ENCODE measurements at places on chromosomes 16 and 17. TPM values are rescaled to one million over a fixed set of nuclear protein-coding genes. Genes with fewer than 3 reads are reported as not detected.

Gene CBLN1
- not detected for polyA plus RNA-seq

DNA sequence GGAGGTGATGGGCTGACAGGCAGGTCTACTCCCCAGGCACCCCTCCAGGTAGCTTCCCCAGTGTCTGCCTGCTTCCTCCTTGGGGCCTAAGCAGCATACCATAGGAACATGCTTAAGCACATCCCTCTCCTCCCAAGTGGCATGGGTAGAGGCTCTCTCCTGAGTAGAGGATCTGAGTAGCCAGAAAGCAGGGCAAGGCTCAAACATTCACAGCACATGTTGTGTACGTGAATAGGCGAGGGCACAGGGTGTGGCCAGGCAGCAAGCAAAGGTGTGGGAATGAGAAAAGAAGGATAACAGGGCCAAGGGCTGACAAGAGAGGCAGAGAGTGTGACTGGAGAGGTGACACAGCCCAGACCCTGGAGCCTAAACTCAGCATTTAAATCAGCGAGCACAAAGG, 29.7 kb upstream of the GFOD2 start:
- no peaks in the 10 kb centered on the region for H3K27me3 ChIP-seq
- no peak overlapping the region for H3K4me3 ChIP-seq

Gene RAPGEFL1
- 6.0 TPM for polyA plus RNA-seq

GRCh38 chr17:69864462-69864861, 210.6 kb upstream of the KCNJ16 start:
- H3K4me3 ChIP-seq = no peak overlapping the region
- no peaks in the 10 kb centered on the region for H3K4me1 ChIP-seq
- no peaks in the 10 kb centered on the region for H3K36me3 ChIP-seq
- no peaks in the 10 kb centered on the region for H3K27me3 ChIP-seq

DNA sequence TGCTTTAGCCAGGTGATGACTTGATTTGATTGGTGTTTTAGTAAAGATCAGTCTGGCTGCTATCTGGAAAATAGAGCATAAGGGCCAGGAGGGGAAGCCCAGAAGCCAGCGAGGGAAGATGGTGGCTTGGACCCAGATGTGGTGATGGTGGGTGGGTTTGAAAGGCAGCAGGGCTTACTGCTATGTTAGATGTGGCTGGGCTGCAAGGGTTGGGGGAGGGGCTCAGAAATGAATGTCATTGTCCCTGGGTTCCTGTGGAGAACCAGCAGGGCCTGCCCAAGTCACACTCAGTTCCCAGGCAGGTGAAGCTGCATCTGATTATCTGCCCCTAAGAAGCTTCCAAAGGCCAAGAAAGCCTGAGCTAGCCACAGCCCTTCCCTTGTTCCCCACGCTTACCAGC, 71.7 kb upstream of the BRD7 start:
- H3K27ac ChIP-seq = no peak overlapping the region
- no peaks in the 10 kb centered on the region for H3K36me3 ChIP-seq
- no peaks in the 10 kb centered on the region for H3K4me1 ChIP-seq
- no peaks in the 10 kb centered on the region for H3K27me3 ChIP-seq
- H3K4me3 ChIP-seq = no peak overlapping the region
- no peak for DNase-seq

- H3K27ac ChIP-seq = no peak overlapping the region
- no peak for DNase-seq
- H3K4me3 ChIP-seq = no peak overlapping the region
- H3K27me3 ChIP-seq = no peaks in the 10 kb centered on the region
- no peaks in the 10 kb centered on the region for H3K36me3 ChIP-seq
These were observed 98.9 kb upstream of the CDC42EP4 start for GRCh38 chr17:73410586-73411312.

DNA sequence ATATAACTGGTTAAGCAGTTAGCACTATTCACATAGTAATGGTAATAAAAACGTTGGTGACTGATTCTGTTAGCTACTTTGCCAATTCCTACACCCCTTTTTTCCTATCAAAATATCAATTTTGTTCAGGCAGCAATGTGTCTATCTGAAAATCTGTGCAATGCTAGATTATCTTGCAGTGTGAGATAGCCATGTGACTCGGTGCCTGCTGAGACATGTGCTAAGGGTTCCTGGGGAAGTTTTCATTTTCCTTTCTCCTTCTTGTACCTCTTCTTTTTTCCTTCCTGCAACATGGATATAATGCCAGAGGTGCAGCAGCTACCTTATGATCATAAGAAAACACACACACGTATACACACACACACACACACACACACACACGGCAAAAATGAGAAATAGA, 100.5 kb upstream of the SHISA6 start:
- peaks cover 3% of the 10 kb centered on the region for H3K27me3 ChIP-seq
- no peaks in the 10 kb centered on the region for H3K36me3 ChIP-seq
- no peaks in the 10 kb centered on the region for H3K4me1 ChIP-seq
- no peak for DNase-seq

Gene ELMO3
- 18.3 TPM for polyA plus RNA-seq

Gene WFDC1
- polyA plus RNA-seq = 17.6 TPM

DNA sequence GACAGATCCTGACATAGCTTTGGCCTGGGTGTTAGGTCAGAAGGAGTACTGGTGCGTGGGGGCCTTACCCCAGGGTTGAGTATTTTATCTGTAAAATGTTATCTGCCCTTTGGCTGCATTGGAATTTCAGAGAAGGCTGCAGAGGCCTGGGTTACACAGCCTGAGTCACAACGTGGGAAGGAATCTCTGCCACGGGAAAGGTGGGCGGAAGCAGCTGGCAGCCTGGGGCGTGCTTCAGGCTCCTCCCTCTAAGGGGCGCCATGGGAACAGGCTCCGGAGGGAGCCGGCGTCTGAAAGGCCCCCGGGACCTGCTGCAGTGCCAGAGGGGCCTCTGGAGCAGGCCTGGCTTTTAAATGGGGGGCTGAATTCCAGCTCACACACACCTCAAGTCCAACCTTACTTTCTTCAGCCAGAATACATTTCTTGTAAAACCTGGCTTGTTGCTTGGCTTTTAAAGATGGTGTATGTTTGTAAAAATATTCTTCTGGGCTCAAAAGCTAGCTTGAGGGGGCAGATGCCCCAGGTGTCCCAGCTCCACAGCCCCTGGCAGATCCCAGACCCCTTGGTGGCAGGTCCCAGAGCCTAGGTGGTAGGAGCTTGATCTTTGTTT, 142.2 kb downstream of the RAB11FIP4 start:
- no peaks in the 10 kb centered on the region for H3K27me3 ChIP-seq
- H3K4me3 ChIP-seq = no peak overlapping the region
- no peaks in the 10 kb centered on the region for H3K36me3 ChIP-seq
- peak; percentile 71 for DNase-seq
- peaks cover 18% of the 10 kb centered on the region for H3K4me1 ChIP-seq

Gene HSD17B1
- polyA plus RNA-seq = 4.8 TPM

DNA sequence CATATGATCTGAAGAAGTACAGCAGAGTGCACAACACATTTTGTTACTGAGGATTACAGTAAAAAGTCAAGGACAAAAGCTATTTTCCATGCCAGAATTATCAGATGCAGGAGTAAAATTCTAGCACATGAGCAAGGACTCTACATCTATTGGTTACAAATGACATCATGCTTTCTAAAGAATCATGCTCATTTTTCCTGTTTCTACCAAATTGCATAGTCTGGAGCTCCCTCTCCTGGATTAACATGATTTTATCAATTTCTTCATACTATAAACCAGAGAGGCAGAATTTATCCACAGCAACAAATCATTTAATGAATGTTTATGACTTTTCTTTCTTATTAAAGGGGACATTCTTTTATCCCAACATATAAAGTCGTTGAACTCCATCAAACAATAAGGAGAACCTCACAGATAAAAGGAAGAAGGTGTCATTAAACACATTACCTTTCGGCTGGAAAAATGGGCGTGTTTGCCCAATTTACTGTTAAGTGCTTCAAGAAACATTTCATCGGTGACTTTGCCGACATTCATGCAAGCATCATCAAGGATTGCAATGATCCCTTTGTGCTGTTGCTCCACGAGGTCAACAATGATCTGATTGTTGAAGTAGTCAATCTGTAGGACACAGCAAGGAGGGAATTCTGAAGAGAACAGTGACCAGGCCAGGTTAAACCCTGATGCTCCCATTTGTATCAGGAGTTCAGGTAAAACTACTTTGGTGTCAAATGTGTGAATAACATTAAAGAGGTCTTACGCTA, 121.7 kb downstream of the MYO1D start:
- no peak overlapping the region for H3K27ac ChIP-seq
- H3K36me3 ChIP-seq = no peaks in the 10 kb centered on the region
- DNase-seq = peak; percentile 61
- H3K4me1 ChIP-seq = no peaks in the 10 kb centered on the region
- no peaks in the 10 kb centered on the region for H3K27me3 ChIP-seq

DNA sequence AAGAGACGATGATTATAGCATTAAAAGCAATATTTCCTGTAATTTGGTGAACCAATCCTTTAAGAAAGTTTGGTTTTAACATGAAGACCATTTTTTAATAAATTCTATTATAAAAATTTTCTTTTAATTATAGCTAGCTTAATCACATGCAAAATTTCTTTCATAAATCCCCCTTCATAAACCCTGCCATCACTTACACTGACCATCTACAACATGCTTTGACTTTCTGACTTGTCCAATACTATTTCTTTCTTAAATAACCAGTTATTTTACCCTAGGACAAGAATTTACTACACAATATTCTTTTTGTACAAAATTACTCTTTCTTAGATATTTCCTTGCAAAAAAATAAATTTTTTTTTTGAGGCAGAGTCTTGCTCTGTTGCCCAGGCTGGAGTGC, 1334.8 kb downstream of the CDH11 start:
- H3K27ac ChIP-seq = no peak overlapping the region
- no peak overlapping the region for H3K4me3 ChIP-seq
- DNase-seq = no peak
- H3K4me1 ChIP-seq = no peaks in the 10 kb centered on the region

Gene CACNA1H
- polyA plus RNA-seq = 9.7 TPM

GRCh38 chr16:75502916-75503605, 7.8 kb upstream of the CHST6 start:
- DNase-seq = no peak
- H3K27ac ChIP-seq = no peak overlapping the region
- no peak overlapping the region for H3K4me3 ChIP-seq
- H3K27me3 ChIP-seq = no peaks in the 10 kb centered on the region

Gene IRX3
- 5.2 TPM for polyA plus RNA-seq

DNA sequence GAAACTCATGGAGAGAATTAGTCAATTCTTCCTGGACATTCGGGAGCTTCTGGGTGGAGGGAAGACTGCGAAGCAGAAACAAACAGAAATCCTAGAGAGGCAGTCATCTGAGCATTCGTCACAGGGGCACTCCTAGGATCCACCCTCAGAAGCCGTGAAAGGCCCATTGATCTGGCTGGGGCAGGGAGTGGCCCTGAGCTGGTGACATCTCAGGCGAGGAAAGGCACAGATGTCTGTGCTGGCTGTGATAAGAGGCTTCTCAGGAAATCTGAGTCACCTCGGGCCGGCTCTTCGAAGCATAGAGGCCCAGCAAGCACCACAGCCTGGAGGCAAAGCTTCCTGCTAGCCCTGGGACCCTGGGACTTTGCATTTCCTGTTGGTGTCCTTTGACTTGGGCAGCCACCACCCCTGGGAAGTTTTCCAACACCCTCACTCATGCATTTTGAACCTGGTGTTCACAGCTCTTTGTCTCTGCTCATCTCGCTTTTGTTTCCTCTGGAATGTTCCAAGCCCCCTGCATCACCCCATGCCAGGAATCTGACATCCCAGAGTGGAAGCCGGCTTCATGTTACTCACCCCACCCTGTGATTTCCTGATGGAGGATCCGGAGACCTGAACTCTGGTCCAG, 23.3 kb upstream of the CDRT4 start:
- H3K4me1 ChIP-seq = peaks cover 8% of the 10 kb centered on the region
- H3K27ac ChIP-seq = peak overlapping the region; percentile 83
- no peaks in the 10 kb centered on the region for H3K27me3 ChIP-seq
- DNase-seq = peak; percentile 78
- no peak overlapping the region for H3K4me3 ChIP-seq
- H3K36me3 ChIP-seq = no peaks in the 10 kb centered on the region

DNA sequence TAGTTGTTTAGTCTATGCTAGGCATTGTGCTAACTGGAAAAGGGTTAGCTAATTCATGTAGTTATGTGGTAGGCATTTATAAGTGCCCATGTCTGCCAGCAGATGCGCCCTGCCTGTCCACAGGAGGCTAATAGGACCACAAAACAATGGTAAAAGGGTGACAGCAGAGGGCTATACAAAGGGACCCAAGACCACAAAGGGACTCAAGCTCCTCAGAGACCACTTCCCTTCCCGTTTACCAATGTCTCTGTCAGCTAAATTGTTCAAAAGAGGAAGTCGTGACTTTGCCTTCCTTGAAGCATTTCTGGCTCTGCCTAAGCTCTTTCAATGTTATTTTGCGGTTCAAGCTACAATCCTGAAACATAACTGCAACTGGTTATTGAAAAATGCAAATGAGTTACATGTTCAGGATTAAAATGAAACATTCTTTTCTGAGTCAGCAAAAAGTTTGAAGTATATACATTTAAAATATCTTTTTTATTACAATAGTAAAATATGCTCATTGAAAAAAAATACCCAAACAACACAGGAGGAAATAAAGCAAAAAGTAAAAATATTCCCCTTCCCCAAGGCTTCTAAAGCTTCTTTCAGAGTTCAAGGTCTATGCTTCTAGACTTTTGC, 149.2 kb downstream of the MAF start:
- H3K4me3 ChIP-seq = no peak overlapping the region
- DNase-seq = no peak
- no peaks in the 10 kb centered on the region for H3K27me3 ChIP-seq
- H3K4me1 ChIP-seq = no peaks in the 10 kb centered on the region
- no peaks in the 10 kb centered on the region for H3K36me3 ChIP-seq

DNA sequence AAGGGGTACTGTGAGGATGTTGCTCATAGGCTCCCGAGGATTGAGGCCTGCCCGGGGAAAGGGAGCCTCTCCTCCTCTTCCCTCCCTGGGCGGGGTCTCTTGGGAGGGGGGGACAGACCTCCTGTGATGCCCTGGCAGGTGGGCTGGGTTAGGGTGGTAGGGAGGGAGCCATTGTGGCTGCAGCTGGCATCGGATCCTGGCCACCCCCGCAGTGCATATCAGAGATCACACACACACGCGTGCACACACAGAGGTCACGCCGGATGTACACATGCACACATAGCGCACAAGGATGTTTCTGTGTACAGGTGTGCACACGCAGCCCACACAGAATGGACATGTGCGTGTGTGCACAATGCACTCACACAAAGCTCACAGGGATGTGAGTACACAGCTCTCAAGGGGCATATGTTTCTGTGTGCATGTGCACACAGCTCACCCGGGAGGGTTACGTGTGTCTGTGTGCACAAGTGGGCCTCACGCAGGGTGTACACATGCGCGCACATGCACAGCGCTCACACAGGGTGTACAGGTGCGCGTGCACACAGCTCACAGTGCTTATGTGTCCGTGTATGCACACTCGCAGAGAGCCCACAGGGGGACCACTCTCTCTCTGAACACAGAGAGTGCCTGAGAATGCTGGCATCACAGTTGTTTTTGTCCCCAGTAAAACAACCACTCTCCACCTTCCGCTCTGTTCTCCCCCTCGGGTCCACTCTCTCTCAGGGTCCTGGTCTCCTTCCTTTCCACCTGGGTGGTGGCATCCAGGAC, 2.4 kb downstream of the GJD3 start:
- no peak overlapping the region for H3K27ac ChIP-seq
- DNase-seq = no peak
- no peak overlapping the region for H3K4me3 ChIP-seq
- no peaks in the 10 kb centered on the region for H3K36me3 ChIP-seq

GRCh38 chr16:70561623-70562022, 38.0 kb downstream of the SF3B3 start:
- H3K27me3 ChIP-seq = no peaks in the 10 kb centered on the region
- no peak overlapping the region for H3K4me3 ChIP-seq
- H3K36me3 ChIP-seq = peaks cover 5% of the 10 kb centered on the region
- no peak overlapping the region for H3K27ac ChIP-seq

Gene ABCA8
- 2.4 TPM for polyA plus RNA-seq

- H3K4me3 ChIP-seq = no peak overlapping the region
- no peaks in the 10 kb centered on the region for H3K36me3 ChIP-seq
- DNase-seq = no peak
These were observed 84.8 kb upstream of the PLEKHM1 start for GRCh38 chr17:45575126-45575885.
